GM23248 (cell line): ENCODE measurements at places on chromosomes 12 and 14. TPM values are rescaled to one million over a fixed set of nuclear protein-coding genes. Genes with fewer than 3 reads are reported as not detected.
A peak's percentile ranks its signal among the peaks of the same experiment; 100 is the strongest.

IRAK3 gene
- total RNA-seq: 3.7 and 6.6 TPM in 2 replicates

- DNase-seq: no peak
These were observed at the start of gene ERP27 for GRCh38 chr12:14938301-14938700. Gene ERP27 (minus strand): TSS chr12:14938537. CDS start chr12:14938508, 29 bp downstream.

- DNase-seq: no peak
These were observed 33.5 kb downstream of the DYRK2 start for GRCh38 chr12:67681941-67682620.

- no peak for DNase-seq
These were observed 73.1 kb downstream of the CACNA1C start for GRCh38 chr12:2125651-2126522.

MUCL1 gene
- total RNA-seq: not detected in 2 replicates

DNA sequence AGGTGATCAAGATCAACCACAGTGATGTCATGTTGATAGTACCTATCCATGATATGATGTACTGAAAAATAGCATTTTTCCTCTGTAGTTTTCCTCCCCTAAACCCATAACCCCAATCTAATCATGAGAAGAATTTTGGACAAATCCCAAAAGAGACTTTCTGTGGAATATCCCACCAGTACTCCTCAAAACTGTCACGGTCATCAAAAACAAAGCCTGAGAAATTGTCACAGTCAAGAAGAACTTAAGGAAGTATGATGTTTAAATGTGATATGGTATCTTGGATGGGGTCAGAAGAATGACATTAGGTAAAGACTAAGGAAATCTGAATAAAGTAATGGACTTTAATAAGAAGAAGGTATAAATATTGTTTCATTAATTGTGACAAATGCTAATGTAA, 248.8 kb downstream of the RMST start:
- DNase-seq: no peak

GRCh38 chr14:54475911-54476310, 12.9 kb downstream of the GMFB start:
- no peak for DNase-seq

DNA sequence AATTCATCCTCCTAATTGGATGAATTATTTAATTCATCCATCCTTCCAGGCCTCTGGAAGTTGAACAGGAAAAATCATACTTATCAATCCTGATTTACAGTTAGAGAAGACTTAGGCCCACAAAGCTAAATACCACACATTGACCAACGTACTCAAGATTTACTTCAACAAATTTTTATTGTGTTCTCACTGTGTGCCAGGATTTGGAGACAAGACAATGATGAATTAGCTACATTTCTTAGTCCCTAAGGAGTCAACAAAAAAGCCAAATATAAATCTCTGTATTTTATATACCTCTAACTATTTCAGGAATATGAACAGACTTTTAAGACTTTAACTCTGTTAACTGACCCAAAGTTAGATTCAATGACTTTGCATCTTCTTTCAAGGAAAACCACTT, 63.9 kb downstream of the DCAF5 start:
- DNase-seq: no peak

SIRT4 gene
- not detected in 2 replicates for total RNA-seq

KLHDC1 gene
- 3.4 and 5.0 TPM in 2 replicates for total RNA-seq

GTF2A1 gene
- total RNA-seq: 22.5 and 27.8 TPM in 2 replicates

- no peak for DNase-seq
These were observed 15.6 kb downstream of the DYRK2 start for GRCh38 chr12:67664171-67664570.

GRCh38 chr12:96061864-96062453, 26.6 kb upstream of the LTA4H start:
- peak; percentile 92 for DNase-seq

DNA sequence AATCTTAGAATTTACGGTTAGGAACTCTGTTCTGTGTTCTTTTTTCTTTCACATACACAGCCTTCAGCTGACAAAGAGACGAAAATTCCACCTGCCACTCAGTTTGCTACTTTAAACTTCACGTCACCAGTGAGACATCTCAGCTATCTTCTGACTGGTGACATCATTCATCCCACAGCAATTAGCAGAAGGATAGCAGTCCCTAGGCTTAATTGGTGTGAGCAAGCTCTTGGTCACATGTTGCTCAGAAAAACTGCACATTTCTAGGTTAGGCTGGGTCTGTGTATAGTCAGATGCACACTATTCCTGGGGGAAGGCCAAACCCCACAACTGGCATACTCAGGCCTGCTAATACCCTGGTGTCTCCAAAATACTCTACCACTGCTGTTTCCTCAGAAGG, 23.9 kb downstream of the SLC7A7 start:
- DNase-seq: peak; percentile 86

DBX2 gene
- not detected in 2 replicates for total RNA-seq

DNA sequence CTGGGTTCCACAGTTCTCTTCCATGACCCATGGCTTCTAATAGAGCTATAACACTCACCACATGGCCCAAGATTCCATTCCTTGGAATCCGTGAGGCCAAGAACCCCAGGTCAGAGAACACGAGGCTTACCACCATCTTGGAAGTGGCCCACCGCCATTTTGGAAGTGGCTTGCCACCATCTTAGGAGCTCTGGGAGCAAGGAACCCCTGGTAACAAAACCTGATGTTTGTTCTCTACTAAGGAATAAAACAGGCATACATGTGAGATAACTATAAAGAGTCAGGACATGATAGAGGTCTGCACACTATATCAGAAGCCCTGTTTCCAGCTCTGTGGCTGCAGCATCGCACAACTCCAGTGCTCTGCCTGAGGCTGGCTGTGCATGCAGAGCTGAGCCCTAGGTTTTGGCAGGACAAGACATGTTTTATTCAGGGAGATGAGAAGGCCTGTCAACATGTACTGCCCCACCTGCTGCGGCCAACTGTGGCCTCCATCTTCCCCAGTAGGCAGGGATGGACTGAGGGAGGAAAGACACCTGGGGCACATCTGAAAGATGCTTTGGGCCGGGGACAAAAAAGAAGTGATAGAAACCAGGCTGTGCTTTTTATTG, 344.9 kb downstream of the DAD1 start:
- DNase-seq: no peak

DNA sequence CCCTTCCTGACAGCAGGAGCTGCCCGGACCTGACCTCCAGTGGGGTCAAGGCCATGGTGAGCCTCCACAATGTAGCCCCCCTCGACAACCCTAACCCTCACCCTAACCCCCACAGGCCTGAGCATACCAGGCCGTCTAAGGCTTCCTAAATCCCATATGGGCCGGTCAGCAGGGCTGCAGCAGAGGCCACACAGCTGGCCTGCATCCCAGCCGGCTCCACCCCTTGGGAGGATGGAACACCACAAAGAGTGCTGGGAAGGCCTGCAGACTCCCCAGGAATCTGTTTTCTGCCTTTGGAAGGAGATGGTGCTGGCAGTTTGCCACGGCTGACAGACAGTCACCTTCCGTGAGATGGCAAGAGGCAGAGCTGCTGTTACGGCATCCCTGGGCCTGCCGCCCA, 2.8 kb downstream of the TMEM179 start:
- DNase-seq: peak; percentile 23
